ENCODE measurements at places on chromosomes 3 and 15.
A peak's percentile ranks its signal among the peaks of the same experiment; 100 is the strongest.

DNA sequence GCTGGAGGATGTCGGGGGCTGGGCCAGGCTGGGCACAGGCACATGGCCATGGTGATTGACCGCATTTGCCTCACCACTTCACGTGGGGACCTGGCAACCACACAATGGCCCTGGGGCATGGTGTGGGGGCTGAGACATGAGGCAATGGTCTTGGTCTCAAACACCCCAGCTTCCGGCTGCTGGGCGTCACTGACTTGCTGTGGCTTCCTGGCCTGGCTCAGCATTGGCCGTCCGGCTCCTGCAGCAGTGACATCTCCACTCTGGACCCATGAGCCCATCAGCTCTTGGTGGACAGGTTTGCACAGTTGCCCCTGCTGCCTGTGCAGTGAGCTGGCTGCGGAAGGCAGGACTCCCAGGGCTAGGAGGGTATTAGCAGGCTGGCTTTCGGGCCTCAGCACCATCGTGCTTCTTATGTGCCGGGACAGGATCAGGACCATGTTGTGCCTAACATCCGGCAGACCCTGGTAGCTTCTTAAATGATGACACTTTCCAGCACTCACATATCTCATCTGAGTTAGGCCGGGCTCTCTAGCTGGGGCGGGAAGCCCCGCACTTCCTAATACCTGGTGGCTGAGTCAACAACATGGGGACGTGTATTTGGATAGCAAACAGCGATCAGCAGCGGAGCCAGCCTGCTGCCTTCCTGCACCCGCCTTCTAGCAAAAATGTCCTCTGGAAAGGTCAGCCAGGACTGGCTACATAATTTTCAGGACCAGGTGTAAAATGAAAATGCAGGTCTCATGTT lies 34.1 kb downstream of the ZNF710 start:
- H3K27ac ChIP-seq, result peak overlapping the region; percentile 68
- H3K4me1 ChIP-seq, result peaks cover 63% of the 10 kb centered on the region
- peak; percentile 21 for DNase-seq
- H3K27me3 ChIP-seq, result no peaks in the 10 kb centered on the region
- no peak overlapping the region for H3K4me3 ChIP-seq
- no peaks in the 10 kb centered on the region for H3K36me3 ChIP-seq

DNA sequence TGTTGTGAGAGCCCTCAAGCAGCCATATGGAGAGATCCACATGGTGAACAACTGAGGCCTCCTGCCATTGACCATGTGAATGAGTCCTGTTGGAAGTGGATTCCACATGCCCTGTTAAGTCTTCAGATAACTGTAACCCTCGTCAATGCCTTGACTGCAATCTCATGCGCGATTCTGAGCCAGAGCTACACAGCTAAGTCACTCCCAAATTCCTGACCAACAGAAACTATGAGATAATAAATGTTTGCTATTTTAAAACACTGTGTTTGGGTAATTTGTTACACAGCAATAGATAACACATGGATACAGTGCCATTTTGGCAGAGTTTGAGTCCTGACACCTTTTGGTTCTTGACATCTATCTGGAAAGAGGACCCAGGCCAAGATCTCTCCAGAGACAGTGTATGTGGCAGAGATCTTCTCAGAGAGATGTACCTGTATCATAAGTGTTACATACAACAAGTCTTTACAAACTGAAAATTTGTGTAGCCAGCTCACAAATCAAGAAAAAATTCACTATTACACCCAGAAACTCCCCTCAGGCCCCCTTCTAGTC lies 34.5 kb upstream of the BNC1 start:
- H3K27ac ChIP-seq, result no peak overlapping the region
- peaks cover 2% of the 10 kb centered on the region for H3K27me3 ChIP-seq
- no peak overlapping the region for H3K4me3 ChIP-seq
- H3K4me1 ChIP-seq, result no peaks in the 10 kb centered on the region

DNA sequence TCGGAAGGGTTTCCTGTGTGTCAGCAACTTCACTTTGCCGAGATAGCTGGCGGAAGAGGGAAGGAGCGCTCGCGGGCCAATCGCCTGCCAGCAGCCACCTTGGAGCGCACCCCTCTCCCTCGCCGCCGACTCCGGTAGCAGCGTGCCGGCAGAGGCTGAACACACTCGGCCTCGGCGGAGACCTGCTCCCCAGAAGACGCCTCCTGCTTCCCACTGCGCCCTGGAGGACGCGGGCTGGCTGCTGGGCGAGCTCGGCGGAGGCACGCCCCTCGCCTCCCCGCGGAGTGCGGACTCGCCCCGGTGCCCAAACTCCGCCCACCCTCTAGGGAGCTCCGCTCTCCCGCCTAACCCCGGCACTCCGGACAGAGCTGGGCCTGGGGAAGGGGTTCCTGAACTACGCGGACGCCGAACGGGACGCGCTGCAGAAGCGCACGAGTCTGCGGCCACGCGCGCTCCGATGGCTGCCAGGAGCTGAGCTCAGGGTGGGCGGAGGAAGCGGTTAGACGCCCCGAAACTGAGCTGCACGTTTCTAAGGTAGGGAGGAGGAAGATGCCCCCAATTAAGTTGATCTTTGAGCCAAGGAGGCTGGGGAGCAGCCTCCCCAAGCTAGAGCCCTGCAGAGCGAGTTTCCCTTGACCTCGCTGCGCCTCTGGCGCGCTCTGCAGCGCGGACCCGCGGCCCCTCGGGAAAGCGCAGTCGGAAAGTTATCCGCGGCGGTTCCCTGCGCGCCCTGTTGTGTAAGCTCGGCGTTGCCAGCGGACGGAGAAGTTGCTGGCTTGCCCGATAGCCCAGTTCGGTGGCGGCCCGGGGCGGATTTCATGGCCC lies at the start of gene P2RY1:
Gene P2RY1, plus strand, starts transcription at position 356 of the 825 bp plus-strand sequence. CDS start 652 bp downstream, outside the sequence.
- H3K27me3 ChIP-seq, result no peaks in the 10 kb centered on the region
- H3K27ac ChIP-seq, result no peak within 1 kb of the TSS
- no peak for DNase-seq
- H3K36me3 ChIP-seq, result no peaks in the 10 kb centered on the region
- peaks cover 16% of the 10 kb centered on the region for H3K4me1 ChIP-seq

GRCh38 chr3:174531262-174531982 lies 327.7 kb upstream of the NAALADL2 start:
- no peak overlapping the region for H3K4me3 ChIP-seq
- no peak overlapping the region for H3K27ac ChIP-seq
- H3K27me3 ChIP-seq, result no peaks in the 10 kb centered on the region
- no peak for DNase-seq
- H3K4me1 ChIP-seq, result no peaks in the 10 kb centered on the region

GRCh38 chr3:16928386-16929132 lies 43.8 kb downstream of the PLCL2 start:
- H3K4me3 ChIP-seq, result no peak overlapping the region
- no peaks in the 10 kb centered on the region for H3K27me3 ChIP-seq
- no peak overlapping the region for H3K27ac ChIP-seq

GRCh38 chr3:187980861-187981260 lies 173.1 kb upstream of the LPP start:
- no peaks in the 10 kb centered on the region for H3K27me3 ChIP-seq
- peaks cover 27% of the 10 kb centered on the region for H3K4me1 ChIP-seq
- no peaks in the 10 kb centered on the region for H3K36me3 ChIP-seq
- no peak for DNase-seq
- H3K4me3 ChIP-seq, result no peak overlapping the region

GRCh38 chr15:40960925-40961324 lies 7.7 kb downstream of the CHAC1 start:
- H3K4me3 ChIP-seq, result no peak overlapping the region
- H3K27me3 ChIP-seq, result no peaks in the 10 kb centered on the region
- H3K36me3 ChIP-seq, result no peaks in the 10 kb centered on the region
- no peaks in the 10 kb centered on the region for H3K4me1 ChIP-seq
- DNase-seq, result no peak

- H3K4me1 ChIP-seq, result no peaks in the 10 kb centered on the region
- no peak overlapping the region for H3K4me3 ChIP-seq
- no peak for DNase-seq
- no peaks in the 10 kb centered on the region for H3K36me3 ChIP-seq
Observed at GRCh38 chr3:851098-851790, 241.6 kb upstream of the CNTN6 start.

DNA sequence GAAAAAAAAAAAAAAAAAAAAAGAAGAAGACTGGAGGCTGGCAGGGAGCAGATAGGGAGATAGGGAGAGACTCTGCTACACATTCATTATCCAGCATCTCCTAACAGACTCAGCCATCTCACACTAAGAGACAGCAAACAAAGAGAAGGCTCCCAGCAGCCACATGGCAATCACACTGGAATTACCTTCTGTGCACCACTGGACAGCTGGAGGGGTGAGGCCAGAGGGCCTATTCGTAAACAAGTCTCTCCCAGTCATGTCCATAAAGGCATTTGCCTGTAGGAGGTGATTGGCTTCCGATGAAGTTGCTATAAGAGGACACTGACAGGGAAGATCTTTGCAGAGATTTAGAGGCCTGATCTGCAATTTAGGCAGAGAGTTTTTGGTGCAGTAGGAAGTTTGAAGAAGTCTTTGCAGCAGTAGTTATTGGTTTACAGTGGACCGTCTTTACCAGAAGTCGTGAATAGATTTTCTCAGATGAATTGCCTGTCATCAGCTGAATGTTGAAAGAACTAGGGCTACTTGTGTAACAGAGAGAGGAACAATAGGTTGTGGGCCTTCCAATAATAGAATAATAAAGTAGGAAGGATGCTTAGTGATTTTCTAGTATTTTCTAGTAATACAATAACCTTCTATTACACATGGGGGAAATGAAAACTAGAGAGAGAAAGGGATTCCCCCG lies 89.7 kb downstream of the TP63 start:
- H3K27ac ChIP-seq, result no peak overlapping the region
- DNase-seq, result no peak
- no peaks in the 10 kb centered on the region for H3K27me3 ChIP-seq
- H3K4me3 ChIP-seq, result no peak overlapping the region

GRCh38 chr3:186400662-186401061 lies 38.6 kb upstream of the DGKG start:
- H3K36me3 ChIP-seq, result no peaks in the 10 kb centered on the region
- DNase-seq, result no peak
- no peak overlapping the region for H3K27ac ChIP-seq
- H3K4me3 ChIP-seq, result no peak overlapping the region
- H3K27me3 ChIP-seq, result no peaks in the 10 kb centered on the region

GRCh38 chr15:25238126-25238525 lies 200.7 kb downstream of the UBE3A start:
- no peak overlapping the region for H3K4me3 ChIP-seq
- no peaks in the 10 kb centered on the region for H3K27me3 ChIP-seq

DNA sequence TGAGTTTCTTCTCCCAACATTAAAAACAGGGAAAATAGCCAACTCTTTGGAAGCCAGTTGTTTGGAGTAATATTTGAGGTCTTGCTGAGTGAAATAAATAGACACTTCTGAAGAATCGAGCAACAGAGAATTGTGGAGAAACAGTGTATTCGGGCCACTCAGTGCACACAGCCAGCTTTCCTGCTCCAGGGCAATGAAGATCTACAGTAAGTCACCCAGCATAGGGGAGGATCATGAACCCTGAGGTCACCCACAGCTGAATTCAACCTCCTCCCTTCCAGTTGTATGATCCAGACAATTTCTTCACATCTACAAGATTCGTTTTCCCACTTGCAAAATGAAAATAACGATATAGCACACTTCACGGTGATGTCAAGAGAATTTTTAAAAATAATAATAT lies 161.7 kb upstream of the BCL6 start:
- no peaks in the 10 kb centered on the region for H3K4me1 ChIP-seq
- no peak for DNase-seq
- no peaks in the 10 kb centered on the region for H3K27me3 ChIP-seq
- H3K4me3 ChIP-seq, result no peak overlapping the region
- no peaks in the 10 kb centered on the region for H3K36me3 ChIP-seq

DNA sequence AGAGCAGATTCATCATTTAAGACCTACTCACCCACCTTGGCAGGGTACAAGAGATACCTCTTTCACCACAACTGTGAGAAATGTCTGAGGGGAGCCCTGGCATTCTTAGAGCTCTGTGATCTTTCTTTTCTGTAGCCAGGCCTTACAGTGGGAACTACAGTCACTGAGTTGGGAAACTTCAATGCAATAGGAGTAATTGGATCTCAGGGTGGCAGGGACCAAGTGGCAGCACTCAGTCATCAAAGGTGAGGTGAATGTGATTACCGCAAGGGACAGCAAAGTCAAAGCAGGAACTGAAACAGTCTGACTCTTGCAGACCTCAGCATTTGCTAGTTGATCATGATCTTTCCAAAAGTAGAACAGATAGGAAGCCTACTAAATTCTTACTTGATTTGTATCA lies 7.2 kb upstream of the MCF2L2 start:
- peaks cover 3% of the 10 kb centered on the region for H3K27me3 ChIP-seq
- H3K4me3 ChIP-seq, result no peak overlapping the region

- no peak overlapping the region for H3K4me3 ChIP-seq
- DNase-seq, result no peak
- no peaks in the 10 kb centered on the region for H3K4me1 ChIP-seq
Observed at GRCh38 chr3:151630938-151631441, 102.7 kb upstream of the AADACL2 start.

DNA sequence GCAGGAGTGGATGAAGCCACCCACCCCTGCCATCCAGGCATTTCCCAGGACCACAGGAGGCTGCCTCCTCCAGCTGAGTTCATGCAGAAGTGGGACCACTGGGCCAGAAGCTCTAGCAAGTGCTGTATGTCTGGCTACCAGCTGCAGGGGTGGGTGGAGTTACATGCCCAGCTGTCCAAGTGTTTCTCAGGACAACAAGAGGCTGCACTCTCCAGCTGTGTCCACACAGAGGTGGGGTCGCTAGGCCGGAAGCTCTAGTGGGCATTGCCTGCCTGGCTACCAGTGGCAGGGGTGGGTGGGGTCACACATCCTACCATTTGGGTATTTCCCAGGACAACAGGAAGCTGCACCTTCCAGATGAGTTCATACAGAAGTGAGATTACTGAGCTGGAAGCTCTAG lies 234.0 kb upstream of the PPP2R3A start:
- H3K4me3 ChIP-seq, result no peak overlapping the region
- no peak overlapping the region for H3K27ac ChIP-seq
- DNase-seq, result no peak
- H3K36me3 ChIP-seq, result no peaks in the 10 kb centered on the region
- no peaks in the 10 kb centered on the region for H3K4me1 ChIP-seq
- H3K27me3 ChIP-seq, result no peaks in the 10 kb centered on the region

- DNase-seq, result no peak
- H3K27me3 ChIP-seq, result no peaks in the 10 kb centered on the region
- H3K36me3 ChIP-seq, result peaks cover 4% of the 10 kb centered on the region
- H3K4me3 ChIP-seq, result no peak overlapping the region
Observed at GRCh38 chr3:188212308-188212969, 58.5 kb downstream of the LPP start.

GRCh38 chr15:88465633-88466224 lies 1.5 kb downstream of the MRPL46 start:
- H3K4me1 ChIP-seq, result peaks cover 20% of the 10 kb centered on the region
- H3K4me3 ChIP-seq, result no peak overlapping the region
- H3K36me3 ChIP-seq, result peaks cover 7% of the 10 kb centered on the region
